Esophagus muscularis mucosa (tissue), 4 donors: ENCODE measurements at places on chromosomes 6 and 20. TPM values are rescaled to one million over a fixed set of nuclear protein-coding genes. Genes with fewer than 3 reads are reported as not detected.

Gene OTOR
- not detected for total RNA-seq

DNA sequence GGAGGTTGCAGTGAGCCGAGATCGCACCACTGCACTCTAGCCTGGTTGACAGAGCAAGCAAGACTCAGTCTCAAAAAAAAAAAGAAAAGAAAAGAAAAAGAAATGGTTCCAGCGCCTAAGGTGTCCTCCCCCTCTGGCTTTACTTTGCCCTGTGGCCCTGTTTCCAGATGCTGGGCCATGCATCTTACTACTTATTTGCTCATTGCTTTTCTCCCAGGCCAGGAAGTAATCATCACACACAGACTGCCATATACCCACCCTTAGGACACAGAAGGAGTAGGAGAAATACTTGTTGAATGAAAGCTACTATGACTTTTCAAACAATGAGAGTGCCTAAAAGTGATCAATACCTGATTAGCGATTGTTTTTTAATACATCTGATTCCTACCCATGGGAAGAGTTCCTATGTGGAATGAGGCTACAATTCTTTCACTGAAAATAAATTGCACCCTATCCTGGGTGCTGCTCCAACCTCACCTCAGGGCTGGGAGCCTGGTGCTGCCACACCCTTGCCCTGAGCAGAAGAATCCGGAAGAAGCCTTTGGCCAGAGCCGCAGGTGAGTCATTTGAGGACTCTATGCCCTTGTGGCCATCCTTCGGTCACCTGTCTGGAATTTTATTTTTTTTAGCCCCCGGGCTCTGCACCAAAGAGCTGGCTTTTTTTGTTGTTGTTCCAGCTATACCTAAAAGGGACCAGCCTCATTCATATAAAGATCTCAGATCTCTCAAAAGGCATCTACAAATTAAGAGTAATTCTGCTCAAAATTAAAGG, 22.7 kb upstream of the TFAP2C start:
- DNase-seq = no peak
- H3K36me3 ChIP-seq = no peaks in the 10 kb centered on the region
- no peak overlapping the region for H3K4me3 ChIP-seq
- H3K27ac ChIP-seq = no peak overlapping the region
- H3K27me3 ChIP-seq = no peaks in the 10 kb centered on the region
- no peaks in the 10 kb centered on the region for H3K4me1 ChIP-seq

Gene BMP2
- 6.8 TPM for total RNA-seq

GRCh38 chr6:121951918-121952379, 447.5 kb upstream of the HSF2 start:
- DNase-seq = no peak
- H3K36me3 ChIP-seq = no peaks in the 10 kb centered on the region
- peak overlapping the region; percentile 76 for H3K27ac ChIP-seq
- H3K27me3 ChIP-seq = no peaks in the 10 kb centered on the region
- H3K4me1 ChIP-seq = peaks cover 20% of the 10 kb centered on the region
- no peak overlapping the region for H3K4me3 ChIP-seq

- no peaks in the 10 kb centered on the region for H3K27me3 ChIP-seq
- no peak for DNase-seq
- H3K36me3 ChIP-seq = no peaks in the 10 kb centered on the region
- H3K4me1 ChIP-seq = peaks cover 44% of the 10 kb centered on the region
These were observed 1.6 kb upstream of the SOBP start for GRCh38 chr6:107488174-107488874.

- no peaks in the 10 kb centered on the region for H3K27me3 ChIP-seq
- H3K4me3 ChIP-seq = no peak overlapping the region
- no peak overlapping the region for H3K27ac ChIP-seq
- no peaks in the 10 kb centered on the region for H3K36me3 ChIP-seq
- no peak for DNase-seq
These were observed 490.7 kb upstream of the SULF2 start for GRCh38 chr20:48276021-48276342.

Gene KCNK15
- total RNA-seq = 5.6 TPM
